ENCODE measurements at places on chromosomes 2 and 18.
A peak's percentile ranks its signal among the peaks of the same experiment; 100 is the strongest.

GRCh38 chr2:98012561-98012991 is 16.8 kb upstream of the TMEM131 start:
- DNase-seq: no peak

DNA sequence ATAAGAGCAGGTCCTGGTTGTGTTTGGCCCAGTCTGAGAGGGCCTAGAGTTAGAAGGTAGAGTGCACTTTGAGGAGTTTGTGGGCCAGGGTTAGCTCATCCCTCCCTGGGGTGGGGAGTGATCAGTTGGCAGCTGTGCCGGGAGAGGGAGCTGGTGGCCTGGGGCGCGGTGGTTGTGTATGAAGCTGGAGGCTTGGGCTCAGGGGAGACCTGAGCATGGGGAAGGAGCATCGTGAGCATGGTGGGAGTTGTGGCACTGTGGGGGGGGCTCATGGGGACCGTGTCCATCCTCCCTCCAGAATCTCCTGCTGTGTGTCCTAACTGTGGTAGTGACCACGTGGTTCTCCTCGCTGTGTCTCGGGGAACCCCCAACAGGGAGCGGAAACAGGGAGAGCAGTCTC is 13.6 kb downstream of the STK11IP start:
- DNase-seq: no peak

DNA sequence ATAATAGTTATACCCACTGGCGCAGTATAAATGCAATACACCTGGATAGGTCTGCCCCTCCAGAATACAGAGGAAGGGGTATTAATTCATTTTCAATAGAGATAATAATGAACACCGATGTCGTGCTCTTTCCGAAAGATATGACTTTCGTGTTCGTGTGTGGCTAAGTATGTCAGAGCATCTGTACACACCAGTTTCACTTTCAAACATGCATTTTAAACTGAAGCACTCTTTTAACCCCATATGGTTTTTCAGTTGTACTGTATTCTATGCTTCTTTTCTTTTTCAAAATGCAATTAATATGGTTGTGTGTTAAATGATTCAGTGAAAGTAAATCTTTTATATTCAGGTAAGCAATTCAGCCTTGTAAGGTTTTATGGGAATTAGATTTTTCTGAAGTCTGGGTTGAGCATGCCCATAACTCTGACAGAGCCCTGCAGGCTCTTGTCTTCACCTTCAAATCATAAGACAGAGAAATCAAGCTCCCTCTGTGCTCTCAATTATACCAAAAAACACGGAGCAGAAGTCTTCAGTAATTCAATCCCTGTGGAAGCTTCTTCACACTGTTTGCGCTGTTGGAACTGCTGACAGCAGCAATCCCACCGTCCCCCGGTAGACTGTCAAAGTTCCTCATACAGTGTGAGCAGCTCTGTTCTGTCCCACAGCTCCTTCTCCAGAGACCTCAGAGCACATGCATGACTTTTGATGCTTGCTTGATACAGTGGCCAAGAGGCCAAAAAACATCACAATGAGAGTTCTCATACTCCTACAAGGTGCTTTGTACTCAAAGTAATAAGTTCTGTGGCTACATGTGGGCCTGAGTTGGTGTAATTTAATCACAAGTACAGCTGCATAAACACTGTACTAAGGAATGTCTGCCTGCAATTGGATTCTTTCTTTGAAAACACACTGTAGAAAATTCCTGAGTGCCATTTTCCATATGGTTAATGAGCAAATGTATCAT is 186.8 kb downstream of the ZNF521 start:
- DNase-seq: no peak

GRCh38 chr18:57976230-57976773 is 67.7 kb upstream of the NEDD4L start:
- no peak for DNase-seq

DNA sequence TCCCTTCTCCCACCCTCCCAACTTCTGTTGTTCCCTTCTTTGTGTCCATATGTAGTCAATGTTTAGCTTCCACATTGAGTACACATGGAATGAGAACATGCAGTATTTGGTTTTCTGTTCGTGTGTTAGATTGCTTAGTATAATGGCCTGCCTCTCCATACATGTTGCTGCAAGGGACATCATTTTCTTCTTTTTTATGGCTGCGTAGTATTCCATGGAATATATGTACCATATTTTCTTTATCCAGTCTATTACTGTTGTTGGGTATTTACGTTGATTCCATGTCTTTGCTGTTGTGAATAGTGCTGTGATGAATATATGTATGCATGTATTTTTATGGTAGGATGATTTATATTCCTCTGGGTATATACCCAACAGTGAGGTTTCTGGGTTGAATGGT is 42.0 kb downstream of the NUP35 start:
- DNase-seq: no peak

- DNase-seq: no peak
These were observed 621.1 kb upstream of the FANCL start for GRCh38 chr2:58862244-58862643.

GRCh38 chr2:143742581-143742980 is 613.4 kb downstream of the ARHGAP15 start:
- DNase-seq: no peak

GRCh38 chr2:168767258-168767657 is 35.2 kb upstream of the NOSTRIN start:
- DNase-seq: no peak

GRCh38 chr18:59056706-59057492 is 82.8 kb upstream of the SEC11C start:
- peak; percentile 31 for DNase-seq

GRCh38 chr18:13374468-13375301 is 156.1 kb downstream of the LDLRAD4 start:
- DNase-seq: no peak

- peak; percentile 26 for DNase-seq
These were observed 5.1 kb upstream of the MIB1 start for GRCh38 chr18:21735452-21736015.

DNA sequence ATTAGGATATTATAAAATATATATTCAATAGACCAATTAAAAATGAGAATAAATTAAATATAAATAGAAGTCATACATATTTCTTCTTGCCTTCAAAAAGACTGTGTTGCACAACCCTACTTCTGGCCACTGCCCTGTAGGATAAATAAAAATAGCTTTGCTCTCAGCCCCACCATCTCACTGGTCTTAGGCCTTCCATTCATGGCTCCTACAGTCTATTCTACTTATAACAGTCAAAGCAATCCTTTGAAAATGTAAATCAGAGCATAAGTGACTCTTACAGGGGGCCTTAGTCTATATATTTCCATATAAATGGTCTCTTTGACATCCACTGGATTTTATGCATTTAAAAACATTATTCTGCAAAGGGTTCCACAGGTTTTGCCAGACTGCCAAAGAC is 72.9 kb downstream of the KLF7 start:
- DNase-seq: no peak

GRCh38 chr2:147025646-147026585 is 818.9 kb upstream of the ACVR2A start:
- no peak for DNase-seq

- no peak for DNase-seq
These were observed 525.4 kb downstream of the KCNJ3 start for GRCh38 chr2:155223781-155224406.

DNA sequence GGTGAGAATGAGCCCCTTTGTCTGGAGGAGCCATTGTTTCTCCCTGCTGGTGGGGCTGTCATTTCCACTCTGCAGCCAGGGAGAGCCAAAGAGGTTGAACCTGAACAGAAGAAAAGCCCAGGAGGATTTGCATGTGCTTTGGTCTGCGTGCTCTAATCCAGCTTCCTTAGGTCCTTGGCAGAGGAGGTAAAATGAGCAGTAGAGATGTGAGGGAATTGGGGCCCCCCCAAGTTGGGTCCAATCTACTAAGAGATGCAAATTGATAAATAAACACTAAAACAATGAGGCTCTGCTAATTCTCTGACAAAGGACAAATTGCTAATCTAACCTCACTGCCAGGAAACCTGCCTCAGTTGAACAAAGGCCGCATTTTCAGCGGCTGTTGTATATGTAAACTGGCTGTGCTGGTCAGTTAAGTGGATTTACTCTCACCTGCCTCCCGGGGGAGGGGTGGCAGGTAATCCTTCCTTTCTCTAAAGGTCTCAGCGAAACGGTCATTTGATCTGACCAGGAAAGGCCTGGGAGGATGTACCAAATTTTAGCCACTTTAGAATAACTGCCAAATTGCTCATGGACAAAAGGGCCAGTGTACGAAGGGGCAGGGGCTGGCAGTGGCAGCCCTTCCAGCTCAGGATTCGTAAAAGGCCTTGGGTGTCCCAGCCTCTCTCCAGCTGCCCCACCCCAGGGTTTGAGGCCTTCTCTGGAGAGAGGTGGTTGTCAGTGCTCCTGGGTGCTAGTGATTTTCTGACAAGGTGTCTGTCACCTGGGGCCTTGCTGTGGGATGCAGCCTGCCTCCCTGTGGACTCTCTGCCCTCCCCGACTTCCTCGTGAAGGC is 193.6 kb downstream of the MIB1 start:
- DNase-seq: no peak

DNA sequence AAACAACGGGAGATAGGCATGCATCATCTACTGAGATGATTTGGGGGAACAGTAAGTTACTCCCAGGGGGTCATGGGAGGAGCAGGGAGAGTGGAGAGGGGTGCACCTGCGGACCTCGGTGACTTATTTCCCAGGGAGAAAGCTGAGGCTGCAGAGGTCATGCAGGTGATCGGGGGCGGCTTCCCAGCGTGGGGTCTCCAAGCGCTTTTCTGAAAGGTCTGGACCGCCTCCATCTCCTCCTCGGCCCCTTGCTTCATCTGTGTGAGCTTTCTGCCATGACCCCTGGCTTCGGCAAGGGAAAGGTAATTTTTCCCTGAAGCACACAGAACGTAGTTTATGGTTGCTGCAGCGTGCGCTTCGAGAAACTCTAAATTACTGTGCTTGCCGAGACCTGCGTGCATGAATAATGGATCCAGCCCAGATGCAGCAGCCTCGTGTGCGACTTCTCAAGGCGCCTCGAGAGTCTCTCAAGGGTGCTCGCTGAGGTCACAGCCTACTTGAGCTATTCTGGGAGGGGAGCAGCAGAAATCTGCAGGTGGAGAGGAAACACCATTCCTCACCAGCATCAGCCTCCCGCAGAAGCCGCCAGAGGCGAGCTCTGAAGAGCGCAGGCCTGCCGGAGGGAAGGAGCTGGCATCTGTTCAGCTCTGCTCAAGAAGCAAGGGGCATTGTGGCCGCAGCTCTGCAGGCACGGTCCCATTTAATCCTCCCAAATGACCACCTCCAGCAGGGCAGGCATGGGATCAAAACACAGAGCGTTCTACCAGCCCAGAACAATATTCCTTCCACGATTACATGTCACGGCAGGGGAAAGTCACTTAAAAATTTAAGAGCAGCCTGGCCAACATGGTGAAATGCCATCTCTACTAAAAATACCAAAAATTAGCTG is 308.4 kb upstream of the MYT1L start:
- DNase-seq: no peak

GRCh38 chr2:84970868-84971509 is at the start of gene KCMF1:
Gene KCMF1 (plus strand): TSS chr2:84971161. CDS start chr2:84971452, 291 bp downstream.
- peak; percentile 77 for DNase-seq

- DNase-seq: no peak
These were observed 23.6 kb downstream of the KCNE4 start for GRCh38 chr2:223075301-223076270.

GRCh38 chr2:30545875-30546274 is 98.8 kb downstream of the LCLAT1 start:
- no peak for DNase-seq

- no peak for DNase-seq
These were observed 8.3 kb downstream of the SERPINE2 start for GRCh38 chr2:224030786-224031185.

DNA sequence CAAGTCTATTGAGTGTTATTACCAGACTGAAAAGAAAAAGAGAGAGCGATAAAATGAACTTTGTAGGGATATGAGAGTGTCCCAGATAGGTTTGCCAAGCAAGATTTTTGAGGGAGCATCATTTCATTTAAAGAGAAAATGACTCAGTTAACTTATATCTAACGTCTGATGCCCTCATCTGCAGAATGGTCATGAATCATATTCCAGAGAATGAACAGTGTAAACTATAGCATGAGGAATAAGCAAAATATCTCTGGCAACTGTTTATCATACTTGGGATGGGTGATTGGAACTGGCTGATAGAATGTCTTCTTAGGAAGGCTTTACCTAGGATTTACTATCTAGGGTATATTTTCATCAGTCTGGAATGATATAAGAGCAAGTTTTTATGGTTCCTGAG is 289.4 kb downstream of the CMPK2 start:
- no peak for DNase-seq

- DNase-seq: no peak
These were observed 22.0 kb upstream of the CYP1B1 start for GRCh38 chr2:38097988-38098385.

DNA sequence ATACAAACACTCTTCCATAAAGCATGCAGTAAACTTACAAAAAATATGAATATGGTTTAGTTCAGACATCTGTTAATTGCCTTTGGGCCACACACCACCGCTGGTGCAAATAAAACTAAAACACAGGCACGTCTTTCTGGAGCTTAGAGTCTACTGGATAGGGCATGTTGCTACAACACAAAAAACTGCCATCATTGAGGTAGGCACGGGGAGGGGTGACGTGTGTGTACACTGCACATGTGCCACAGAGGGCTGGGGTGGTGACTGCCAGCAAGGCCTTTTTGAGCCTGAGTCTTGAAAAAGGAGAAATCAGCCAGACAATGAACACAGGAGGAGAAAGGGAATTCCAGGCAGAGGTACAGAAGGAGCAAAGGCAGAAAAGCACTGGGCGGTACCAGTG is 5.1 kb downstream of the SERPINE2 start:
- no peak for DNase-seq

- DNase-seq: no peak
These were observed 494.9 kb downstream of the NYAP2 start for GRCh38 chr2:225894236-225894980.

DNA sequence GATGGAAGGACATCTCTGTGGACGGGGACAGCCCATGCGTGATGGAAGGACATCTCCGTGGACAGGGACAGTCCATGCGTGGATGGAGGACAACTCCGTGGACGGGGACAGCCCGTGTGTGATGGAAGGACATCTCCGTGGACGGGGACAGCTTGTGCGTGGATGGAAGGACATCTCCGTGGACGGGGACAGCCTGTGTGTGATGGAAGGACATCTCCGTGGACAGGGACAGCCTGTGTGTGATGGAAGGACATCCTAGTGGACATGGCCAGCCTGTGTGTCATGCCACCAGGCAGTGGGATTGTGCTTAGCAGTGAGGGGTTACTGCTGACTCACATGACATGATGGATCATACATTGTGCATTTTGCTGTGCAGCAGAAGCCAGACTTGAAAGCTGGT is 30.0 kb upstream of the NFATC1 start:
- no peak for DNase-seq

GRCh38 chr2:23901966-23902846 is 24.7 kb downstream of the ATAD2B start:
- no peak for DNase-seq

- DNase-seq: no peak
These were observed 4.4 kb downstream of the PTRHD1 start for GRCh38 chr2:24788816-24789215.

- DNase-seq: no peak
These were observed 60.4 kb downstream of the FIGN start for GRCh38 chr2:163675388-163675787.

GRCh38 chr2:159202568-159203071 is 83.9 kb downstream of the WDSUB1 start:
- DNase-seq: no peak
